ENCODE measurements at places on chromosomes 11 and 22.

DNA sequence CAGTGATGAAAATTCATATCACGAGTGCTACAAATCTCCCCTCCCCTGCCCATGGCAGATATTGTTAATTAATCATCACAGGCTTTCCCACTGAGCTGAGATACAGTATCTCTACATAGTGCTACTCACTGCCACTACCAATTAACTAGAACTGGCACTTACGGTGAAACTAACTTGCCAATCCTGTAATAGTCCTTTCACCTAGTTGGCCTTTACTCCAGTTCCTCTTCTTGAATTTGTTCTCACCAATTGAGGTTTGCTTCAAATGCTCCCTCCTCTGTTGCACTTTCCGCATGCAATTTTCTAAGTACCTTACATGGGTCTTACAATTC is 11.9 kb upstream of the PRRG4 start:
- DNase-seq, result no peak

DNA sequence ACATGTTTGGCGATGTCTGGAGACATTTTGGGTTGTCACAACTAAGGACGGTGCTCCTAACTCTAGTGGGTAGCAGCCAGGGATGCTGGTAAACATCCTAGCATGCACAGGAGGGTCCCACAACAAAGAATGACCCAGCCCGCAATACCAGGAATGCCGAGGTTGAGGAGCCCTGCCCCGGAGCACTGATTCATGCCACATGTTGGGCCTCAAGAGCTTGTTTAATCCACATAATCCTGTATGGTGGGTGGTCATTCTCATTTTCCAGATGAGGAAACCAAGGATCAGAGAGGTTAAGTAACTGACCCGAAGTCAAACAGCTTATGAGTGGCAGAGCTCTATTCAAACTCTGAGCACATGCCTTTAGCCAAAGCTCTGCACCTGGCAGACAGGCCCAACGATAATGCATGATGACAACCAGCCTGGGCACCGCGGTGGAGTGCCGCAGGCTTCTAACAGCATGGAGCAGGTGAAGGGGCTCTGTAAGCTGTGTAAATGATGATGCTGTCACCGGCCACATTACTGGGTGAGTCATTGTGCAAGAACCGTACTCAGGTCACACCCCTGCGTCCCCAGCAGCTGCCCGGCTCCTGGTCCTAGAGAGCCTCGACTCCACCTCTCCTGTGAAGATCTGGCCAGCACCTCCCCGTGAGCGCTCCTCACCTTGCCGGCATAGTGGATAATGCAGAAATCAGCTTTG is 58.6 kb downstream of the APOL1 start:
- no peak for DNase-seq

DNA sequence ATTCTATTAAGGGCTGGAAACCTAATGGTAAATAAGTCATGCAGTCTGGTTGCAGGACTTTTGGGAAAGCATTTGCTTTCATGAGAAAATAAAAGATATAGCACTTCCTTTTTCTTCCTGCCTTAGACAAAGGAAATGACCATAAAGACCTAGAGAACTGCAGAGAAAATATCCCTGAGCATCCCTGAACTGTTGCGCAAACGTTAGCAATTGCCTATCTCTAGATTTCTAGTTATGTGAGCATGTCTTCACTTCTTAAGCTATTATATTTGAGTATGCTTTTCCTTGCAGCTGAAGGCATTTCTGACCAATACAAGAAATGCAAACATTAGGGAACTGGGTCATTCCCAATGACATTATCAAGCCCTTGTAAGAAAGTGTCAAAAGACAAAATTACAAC is 110.6 kb downstream of the KIF18A start:
- DNase-seq, result no peak

DNA sequence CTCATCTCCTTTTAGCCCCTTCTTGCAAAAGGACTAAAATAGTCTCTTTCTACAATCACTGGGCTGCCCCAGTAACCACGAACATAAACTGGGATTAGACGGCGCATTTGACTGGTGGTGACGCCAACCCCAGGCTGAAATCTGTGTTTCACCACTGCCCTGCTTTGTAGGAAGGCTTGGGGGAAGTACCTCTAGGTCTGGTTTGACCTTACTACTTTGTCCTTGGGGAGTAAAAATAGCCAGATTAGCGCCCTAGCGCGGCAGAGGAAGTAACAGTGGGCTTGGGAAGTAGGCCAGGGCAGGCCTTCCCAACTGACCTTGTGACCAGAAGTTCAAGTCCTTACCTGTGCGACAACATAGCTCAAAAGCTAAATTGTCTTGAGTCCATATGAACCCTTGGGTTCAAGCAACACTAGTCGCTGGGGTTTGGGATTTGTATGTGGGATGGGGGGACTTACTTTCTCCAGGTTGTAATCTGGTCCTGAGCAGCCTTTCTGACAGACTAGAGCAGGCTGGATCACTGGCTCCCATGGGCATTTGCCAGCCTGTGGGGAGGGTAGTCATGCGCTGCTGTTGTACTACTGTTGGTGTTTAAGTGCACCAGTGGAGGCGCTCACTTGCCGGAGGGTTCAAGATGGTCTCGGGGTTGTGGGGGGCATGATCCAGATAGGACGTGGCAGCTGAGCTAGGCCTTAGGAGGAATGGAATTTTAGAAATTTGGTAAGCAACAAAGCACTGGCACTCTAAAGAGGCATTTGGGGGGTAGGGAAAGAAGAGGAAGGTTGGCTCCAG is 953 bp upstream of the PACS1 start:
- DNase-seq, result peak; percentile 42

GRCh38 chr11:3955299-3955665 is 99.8 kb downstream of the STIM1 start:
- no peak for DNase-seq
